Kidney (tissue), 22 donors: ENCODE measurements at places on chromosomes 11 and 22. TPM values are rescaled to one million over a fixed set of nuclear protein-coding genes. Genes with fewer than 3 reads are reported as not detected.

ZFTA gene
- total RNA-seq, result 14.4 TPM

TRIM48 gene
- total RNA-seq, result not detected

TTC28 gene
- total RNA-seq, result 40.2 TPM

UCP3 gene
- 4.0 TPM for total RNA-seq

PRR33 gene
- not detected for total RNA-seq

DNA sequence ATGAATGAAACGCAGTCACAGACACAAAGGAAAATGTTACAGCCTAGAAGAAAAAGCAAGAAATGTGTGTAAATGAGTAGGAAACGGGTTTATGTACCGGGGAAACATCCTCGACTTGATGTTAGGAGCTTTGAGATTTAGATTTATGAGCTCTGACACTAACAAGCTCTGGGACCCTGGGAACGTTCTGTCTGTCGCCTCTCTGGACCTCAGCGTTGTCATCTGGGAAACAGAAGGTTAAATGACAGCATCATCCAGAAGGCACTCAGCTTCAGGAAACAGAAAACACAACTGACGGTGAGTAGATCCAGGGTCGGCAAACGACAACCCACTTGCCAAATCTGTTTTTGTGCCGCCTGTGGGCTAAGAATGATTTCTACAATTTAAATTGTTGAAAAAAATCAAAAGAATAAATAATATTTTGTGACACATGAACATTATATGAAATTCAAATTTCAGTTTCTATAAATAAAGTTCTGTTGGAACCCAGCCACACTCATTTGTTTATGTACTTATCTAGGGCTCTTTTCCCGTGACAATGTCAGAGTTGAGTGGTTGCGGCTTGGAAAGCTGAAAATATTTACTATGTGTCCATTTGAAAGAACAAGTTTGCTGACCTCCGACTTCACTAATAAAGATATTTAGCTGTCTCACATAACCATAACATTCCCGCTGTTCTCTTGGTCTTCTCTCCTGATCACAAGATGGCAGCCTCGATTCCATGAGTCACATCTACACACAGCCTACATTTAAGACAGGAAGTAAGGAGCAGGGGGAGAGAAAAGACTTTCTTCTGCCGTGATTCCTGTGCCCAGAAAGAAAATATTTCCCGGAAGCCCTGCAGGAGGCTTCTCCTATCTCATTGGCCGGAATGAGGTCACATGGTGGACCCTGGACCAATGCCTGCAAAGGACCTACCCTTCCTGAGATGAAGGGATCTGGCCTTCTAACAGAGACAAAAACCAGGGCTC is 47.1 kb upstream of the SYT13 start:
- DNase-seq, result peak; percentile 82
- H3K27me3 ChIP-seq, result no peaks in the 10 kb centered on the region
- peak overlapping the region; percentile 13 for H3K4me3 ChIP-seq
- no peaks in the 10 kb centered on the region for H3K4me1 ChIP-seq

DNA sequence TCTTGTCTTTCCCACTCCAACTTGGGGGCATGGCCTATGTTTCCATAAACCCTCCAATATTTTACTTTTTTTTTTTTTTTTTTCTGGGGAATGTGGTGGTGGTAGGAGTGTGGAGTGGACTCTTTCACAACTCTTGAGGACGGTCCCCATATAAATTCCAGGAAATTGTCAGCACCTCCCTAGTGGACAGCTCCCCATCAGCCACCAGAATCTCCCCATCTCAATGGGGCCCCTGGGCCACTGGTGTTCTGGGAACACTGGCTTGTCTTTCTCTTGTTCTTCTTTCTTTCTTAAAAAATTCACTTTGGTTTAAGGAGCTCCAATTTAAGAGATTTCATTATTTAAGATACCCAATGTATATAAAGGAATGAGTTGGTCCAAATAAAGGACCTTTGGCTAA is 74.1 kb downstream of the ADM start:
- H3K4me1 ChIP-seq, result no peaks in the 10 kb centered on the region
- H3K36me3 ChIP-seq, result no peaks in the 10 kb centered on the region
- H3K27ac ChIP-seq, result no peak overlapping the region
- H3K27me3 ChIP-seq, result no peaks in the 10 kb centered on the region

GRCh38 chr11:46319074-46319453 is 28.2 kb upstream of the DGKZ start:
- no peak overlapping the region for H3K4me3 ChIP-seq
- H3K4me1 ChIP-seq, result no peaks in the 10 kb centered on the region
- H3K27ac ChIP-seq, result no peak overlapping the region
- H3K27me3 ChIP-seq, result no peaks in the 10 kb centered on the region

DNA sequence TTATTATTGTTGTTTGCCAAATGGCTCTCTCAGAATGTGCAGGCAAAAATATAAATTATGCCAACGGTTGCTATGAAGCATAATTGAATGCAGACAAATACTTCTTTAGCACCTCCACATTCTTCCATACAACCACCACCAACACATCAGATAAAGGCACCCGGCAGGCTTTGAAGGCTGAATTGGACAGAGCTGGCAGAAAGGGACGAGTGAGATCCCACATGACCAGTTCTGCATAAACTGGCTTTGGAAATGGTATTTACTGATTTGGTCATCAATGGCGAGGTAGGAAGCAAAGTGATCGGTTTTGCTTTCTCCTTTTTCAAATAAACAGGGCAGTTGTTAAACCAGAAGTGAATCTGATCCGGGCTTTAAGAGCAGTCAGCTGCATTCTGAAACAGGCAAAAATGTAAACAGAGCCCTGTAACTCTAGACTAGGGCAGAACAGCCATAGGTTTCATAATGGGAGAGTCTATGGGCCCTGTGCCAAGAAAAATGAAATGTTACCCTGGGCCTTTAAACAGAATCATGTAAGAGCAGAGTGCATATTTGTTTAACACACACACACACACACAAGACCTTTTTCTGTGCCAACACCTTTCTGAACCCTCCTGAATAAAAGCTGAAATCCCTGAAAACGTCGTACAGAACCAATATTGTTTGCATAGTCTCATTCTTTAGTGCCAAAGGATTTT is 97.7 kb downstream of the MPPED2 start:
- H3K4me3 ChIP-seq, result peak overlapping the region; percentile 32
- no peaks in the 10 kb centered on the region for H3K4me1 ChIP-seq
- no peaks in the 10 kb centered on the region for H3K27me3 ChIP-seq
- peak; percentile 79 for DNase-seq
- peak overlapping the region; percentile 45 for H3K27ac ChIP-seq

- H3K4me3 ChIP-seq, result no peak overlapping the region
- no peak overlapping the region for H3K27ac ChIP-seq
- DNase-seq, result no peak
- no peaks in the 10 kb centered on the region for H3K4me1 ChIP-seq
Observed at GRCh38 chr11:96524475-96524874, 134.7 kb downstream of the JRKL start.

DNA sequence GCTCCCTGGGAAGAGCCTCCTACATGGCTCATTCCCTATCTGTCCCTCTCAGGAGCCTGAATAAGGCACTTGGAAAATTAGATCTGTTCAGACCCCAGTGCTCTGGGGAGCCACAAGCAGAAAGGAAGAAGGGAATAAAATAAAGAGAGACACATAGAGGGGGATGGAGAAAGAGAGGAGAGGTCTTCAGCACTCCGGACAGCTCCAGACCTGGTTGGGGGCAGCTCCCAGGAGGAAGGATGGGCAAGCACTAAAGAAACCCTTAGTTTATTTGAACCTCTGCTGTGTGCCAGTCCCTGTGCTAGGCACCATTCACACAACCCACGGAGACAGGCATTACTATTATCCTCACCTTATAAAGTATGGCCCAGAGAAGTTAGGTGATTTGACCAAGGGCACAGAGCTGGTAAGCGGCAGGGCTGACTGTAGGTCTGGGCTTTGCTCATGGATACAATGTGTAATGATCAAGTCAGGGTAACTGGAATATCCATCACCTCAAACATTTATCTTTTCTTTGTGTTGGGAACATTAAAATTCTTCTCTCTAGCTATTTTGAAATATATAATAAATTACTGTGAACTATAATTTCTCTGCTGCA is 53.7 kb upstream of the LRRC32 start:
- no peak overlapping the region for H3K27ac ChIP-seq
- peaks cover 2% of the 10 kb centered on the region for H3K4me1 ChIP-seq
- peak; percentile 33 for DNase-seq

- H3K4me1 ChIP-seq, result no peaks in the 10 kb centered on the region
- no peaks in the 10 kb centered on the region for H3K27me3 ChIP-seq
- no peak overlapping the region for H3K27ac ChIP-seq
- no peaks in the 10 kb centered on the region for H3K36me3 ChIP-seq
Observed at GRCh38 chr22:46890819-46891218, 128.4 kb downstream of the TBC1D22A start.

- peak; percentile 8 for DNase-seq
- no peak overlapping the region for H3K27ac ChIP-seq
- no peaks in the 10 kb centered on the region for H3K27me3 ChIP-seq
- no peaks in the 10 kb centered on the region for H3K36me3 ChIP-seq
- H3K4me3 ChIP-seq, result no peak overlapping the region
- no peaks in the 10 kb centered on the region for H3K4me1 ChIP-seq
Observed at GRCh38 chr11:57496109-57496820, 19.2 kb downstream of the SLC43A1 start.

- no peaks in the 10 kb centered on the region for H3K4me1 ChIP-seq
- peak; percentile 25 for DNase-seq
- H3K4me3 ChIP-seq, result no peak overlapping the region
- H3K36me3 ChIP-seq, result no peaks in the 10 kb centered on the region
- H3K27ac ChIP-seq, result no peak overlapping the region
- H3K27me3 ChIP-seq, result no peaks in the 10 kb centered on the region
Observed at GRCh38 chr11:44630511-44631210, 65.2 kb downstream of the CD82 start.
